T47D (cell line): ENCODE measurements at places on chromosomes 6 and 20.

- DNase-seq = no peak
These were observed 603.5 kb upstream of the CITED2 start for GRCh38 chr6:139977887-139978332.

DNA sequence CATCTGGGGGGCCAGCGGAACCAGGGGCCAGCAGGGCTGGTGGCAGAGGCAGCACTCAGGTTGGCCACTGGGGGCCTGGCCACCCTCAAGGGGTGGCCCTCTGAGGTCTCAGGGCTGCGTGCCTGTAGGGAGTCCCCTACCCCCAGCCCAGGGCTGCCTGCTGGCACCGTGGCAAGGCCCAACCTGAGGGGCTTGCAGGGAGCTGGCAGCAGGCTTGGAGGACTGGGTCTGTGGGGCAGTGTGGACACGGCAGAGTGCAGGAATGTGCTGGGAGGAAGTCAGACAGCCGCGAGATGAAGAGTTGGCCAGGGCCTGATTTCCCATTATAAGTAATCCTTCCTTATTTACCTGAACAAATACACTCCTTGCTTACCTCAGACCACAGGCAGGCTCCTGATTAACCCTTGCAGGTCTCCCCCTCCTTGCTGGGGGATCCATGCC, at the start of gene SPDEF:
TSS of gene SPDEF (minus strand) at position 299 of the 441 bp plus-strand sequence. CDS start 11,874 bp downstream, outside the sequence.
- peak; percentile 89 for DNase-seq

- no peak for DNase-seq
These were observed 30.5 kb downstream of the NPEPL1 start for GRCh38 chr20:58722877-58723627.

- peak; percentile 47 for DNase-seq
These were observed 107.7 kb upstream of the DTNBP1 start for GRCh38 chr6:15770347-15771143.
